Activated gamma-delta T cell (primary cell): ENCODE measurements at places on chromosomes 2 and 18.

- no peak for DNase-seq
Observed at GRCh38 chr2:64210816-64211215, 66.6 kb upstream of the PELI1 start.

DNA sequence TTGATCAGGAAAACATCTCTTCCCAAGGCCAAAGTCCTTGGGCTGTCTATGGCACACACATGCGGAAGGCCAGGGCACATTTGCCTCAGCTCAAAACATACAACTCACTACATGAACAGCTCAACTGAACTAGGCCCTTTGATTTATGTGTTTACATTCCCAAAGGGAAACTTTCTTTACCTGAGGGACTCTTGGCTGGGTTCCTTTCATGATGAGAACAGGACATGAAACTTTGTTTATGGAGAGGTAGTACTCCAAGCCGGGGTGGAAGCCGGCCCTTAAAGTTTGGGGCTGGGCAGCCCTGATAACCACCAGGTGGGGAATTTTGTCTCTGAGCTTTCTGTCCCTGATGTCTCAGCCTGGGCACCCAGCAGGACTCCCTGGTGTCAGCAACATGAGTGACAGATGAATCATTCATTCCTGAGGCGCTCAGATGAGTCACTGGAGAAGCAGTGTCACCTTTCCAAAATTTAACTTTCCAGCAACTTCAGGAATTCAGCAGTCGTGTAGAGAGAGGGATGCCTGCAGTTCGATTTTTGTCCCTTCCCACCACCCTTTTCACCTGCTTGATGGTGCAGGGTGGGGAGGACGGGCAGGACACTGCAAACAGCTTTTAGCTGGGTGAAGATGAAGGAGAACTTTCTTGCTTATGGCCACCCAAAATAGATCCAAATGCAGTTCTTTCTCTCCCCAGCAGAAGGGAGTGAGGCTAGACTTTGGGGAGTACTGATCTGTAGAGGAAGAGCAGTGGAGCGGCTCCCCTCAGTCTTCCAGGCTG is 331.6 kb downstream of the DYSF start:
- no peak for DNase-seq

DNA sequence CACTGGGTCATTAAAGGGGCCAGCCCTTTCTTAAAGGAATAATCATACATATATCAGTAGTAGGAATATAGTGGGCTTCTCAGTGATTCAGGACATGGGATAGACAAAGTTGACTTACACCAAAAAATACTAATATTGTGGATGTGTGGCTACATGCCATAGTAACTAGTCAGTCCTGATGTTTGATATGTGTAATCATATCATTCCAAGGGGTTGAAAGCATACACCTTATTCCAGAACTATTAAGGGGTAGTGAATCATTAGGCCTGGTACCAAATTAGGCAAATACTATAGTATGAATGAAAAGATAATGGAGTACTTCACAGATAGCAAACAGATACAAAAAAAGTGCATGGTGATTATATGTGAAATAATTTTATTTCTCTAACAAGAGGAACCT is 814.9 kb upstream of the NRXN1 start:
- no peak for DNase-seq

- DNase-seq: no peak
Observed at GRCh38 chr2:70855667-70856066, 20.1 kb upstream of the CD207 start.

GRCh38 chr2:88810488-88810887 is 119.0 kb downstream of the RPIA start:
- no peak for DNase-seq

DNA sequence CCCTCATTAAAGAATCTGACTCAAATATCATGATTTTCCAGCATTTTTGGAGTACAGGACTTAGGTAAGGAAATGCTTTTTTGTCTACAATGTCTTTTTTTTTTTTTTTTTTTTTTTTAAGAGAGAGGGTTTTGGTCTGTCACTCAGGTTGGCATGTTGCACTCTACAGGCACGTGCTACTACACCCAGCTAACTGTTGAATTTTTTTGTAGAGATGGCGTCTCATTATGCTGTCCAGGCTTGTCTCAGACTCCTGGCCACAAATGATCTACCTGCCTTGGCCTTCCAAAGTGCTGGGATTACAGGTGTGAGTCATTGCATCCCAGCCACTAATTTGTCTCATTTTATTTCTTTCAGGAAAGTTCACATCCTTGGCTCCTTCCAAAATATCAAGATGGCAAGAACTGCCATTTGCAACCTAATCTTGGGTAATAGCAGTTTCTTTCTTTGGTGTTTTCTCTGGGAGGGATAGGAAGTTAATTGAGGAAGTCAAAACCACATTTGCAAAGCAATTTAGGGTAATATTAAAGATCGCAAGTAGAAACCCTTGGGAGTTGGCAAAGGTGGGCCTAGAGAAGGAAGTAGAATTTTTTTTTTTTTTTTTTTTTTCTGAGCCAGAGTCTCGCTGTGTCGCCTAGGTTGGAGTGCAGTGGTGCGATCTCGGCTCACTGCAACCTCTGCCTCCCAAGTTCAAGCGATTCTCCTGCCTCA is 15.5 kb downstream of the PNO1 start:
- no peak for DNase-seq
